ENCODE measurements at places on chromosomes 5 and 9.

DNA sequence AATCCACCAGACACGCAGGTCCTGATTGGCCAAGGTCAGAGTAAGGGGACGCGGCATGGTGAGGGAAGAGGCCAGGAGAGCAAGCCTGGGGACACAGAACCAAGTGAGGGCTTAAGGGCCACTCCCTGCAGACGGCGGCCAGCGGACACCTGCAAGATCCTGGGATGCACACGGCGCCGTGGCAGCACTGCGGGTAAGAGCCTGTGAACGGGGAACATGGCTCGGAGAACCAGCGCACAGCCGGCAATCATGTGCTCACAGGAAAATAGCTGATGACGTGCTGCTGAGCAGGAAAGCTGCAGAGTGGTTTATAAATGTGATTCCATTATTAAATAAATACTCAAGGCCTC, 27.0 kb upstream of the NSMF start:
- DNase-seq, result no peak

DNA sequence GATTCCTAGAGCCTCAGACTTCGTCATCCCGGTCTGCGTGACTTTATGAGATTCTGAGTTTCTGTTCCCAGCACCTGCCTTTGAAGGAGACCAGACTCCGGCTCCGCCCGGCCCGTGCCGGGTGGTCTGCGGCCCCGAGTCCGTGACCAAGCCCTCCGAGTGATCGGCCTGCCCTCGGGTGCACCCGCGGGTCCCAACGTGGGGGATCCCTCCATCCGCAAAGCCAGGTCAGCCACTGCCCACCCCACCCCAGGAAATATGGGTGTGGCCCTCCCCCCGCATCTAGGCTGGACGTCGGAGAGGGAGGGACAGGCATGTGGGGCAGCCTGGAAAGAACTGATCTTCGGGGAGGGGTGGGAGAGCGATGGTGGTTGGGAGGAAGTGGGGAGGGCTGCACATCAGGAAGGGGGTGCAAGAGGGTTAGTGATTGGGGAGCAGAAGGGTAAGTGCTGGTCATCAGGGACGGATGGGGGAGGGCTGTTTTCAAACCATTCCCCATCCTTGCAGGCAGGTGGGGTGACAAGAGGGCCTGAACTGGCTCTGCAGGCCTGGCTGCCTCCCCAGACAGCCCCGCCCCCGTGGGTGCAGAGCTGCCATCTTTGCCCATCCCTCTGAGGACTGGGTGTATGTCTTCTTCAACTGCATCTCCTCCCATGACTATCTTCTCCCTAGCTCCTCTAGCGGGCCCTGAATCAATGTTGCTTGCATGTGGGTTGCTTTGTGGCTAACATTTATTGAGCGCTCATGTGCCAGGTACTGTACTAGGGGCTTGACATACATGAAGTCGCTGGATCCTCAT, 747 bp downstream of the LRSAM1 start:
- peak; percentile 51 for DNase-seq

GRCh38 chr5:148998174-148998797, 64.6 kb downstream of the SH3TC2 start:
- DNase-seq, result peak; percentile 87

DNA sequence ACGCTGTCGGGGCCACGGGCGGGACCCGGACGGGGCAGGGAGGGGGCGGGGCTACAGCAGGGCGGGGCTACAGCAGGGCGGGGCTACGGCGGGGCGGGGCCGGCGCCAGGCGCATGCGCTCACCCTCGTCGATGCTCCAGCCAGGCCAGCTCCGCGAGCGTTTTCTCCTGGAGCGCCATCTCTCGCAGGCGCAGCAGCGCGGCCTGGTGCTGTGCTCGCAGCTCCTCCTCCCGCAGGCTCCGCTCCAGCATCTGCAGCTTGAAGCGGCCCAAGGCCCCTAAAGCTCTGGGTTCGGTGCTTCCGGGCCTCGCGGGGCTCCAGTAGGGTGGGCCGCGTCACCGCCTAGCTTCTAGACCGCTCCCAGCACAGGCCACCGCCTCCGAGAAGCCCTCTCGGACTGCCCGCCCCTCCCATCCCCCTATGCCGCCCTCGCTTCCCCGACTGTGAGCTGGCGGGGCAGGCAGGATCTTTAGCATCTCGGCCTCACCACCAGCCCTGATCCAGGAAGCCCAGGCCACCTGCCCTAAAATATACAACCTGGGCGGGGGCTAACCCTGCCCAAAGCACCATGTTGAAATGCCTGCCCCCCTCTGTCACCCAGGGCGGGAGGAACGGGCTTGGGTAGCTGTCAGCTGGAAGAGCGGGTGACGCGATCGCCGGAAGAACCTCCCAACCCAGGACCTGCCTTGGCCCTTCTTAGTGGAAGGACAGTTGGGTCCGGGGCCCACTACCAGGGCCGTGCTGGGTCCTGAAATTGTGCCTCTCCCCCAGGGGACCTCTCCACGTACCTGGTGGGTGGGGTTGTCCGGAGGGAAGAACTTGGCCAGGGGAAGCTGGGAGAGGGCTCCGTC, 21.9 kb upstream of the QSOX2 start:
- peak; percentile 48 for DNase-seq

DNA sequence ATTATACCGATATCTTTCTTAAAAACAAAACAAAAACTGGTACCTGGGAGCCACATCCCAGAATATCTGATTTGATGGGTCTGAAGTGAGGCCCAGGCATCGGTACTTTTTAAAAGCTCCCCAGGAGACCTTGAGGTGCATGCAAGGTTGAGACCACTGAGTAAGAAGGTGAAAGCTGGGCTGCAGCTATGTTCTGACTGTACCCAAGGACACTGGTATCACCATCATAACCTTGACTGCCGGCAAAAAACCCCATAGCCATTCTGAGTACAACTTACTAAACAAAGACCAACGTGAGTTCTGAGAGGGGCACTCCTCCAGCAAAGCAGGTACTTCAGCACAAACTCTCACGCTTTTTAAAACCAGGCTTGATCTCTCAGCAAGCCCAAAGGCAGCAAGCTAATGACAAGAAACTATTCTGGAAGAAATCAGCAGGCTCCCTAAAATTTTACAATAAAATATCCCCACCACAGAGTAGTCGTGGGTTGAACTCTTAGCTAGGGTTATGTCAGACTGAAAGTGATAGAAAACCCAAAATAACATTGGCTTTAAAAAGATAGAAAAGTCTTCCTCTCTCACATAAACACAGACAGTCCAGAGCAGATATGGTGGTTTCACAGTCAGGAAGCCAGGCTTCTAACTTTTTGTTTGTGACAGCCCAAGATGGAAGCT, 263.9 kb downstream of the SAXO1 start:
- DNase-seq, result no peak

DNA sequence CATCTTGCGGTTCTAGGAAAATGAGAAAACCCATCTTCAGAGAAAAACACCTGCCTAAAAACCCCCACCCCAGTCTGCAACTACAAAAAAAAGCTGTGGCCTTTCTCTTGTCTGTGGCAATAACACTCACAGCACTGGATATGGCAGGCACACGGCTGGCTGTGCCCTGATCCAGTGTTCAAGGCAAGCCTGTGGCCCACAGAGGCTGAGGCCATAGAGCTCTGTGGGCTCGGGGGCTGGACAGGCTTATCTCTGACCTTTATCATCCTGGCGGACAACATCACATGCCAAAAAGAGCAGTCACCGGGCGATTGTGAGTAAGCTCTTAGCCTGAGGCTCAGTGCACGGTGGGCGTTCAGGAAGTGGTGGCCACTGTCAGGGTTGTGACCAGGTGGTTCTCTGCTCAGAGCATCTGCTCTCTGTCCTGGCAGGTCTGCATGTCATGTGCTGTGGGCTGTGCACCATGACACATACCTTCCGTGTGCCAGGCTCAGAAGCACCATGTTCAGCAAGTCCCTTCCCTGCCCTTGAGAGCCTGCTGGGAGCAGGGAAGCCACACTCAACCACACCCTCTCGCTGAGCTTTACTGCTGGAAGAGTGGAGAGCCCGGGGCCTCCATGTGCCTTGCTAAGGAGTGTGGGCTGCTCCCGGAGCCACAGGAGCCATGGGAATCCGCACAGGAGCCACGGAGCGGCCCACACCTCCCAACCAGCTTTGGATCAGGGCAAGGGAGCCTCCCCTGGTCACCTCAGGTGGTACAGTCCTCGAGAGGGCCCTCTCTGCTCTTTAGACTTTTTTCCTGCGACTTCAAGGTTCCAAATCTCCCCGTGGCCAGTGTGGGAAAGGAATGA, 34.6 kb upstream of the WDR38 start:
- no peak for DNase-seq

DNA sequence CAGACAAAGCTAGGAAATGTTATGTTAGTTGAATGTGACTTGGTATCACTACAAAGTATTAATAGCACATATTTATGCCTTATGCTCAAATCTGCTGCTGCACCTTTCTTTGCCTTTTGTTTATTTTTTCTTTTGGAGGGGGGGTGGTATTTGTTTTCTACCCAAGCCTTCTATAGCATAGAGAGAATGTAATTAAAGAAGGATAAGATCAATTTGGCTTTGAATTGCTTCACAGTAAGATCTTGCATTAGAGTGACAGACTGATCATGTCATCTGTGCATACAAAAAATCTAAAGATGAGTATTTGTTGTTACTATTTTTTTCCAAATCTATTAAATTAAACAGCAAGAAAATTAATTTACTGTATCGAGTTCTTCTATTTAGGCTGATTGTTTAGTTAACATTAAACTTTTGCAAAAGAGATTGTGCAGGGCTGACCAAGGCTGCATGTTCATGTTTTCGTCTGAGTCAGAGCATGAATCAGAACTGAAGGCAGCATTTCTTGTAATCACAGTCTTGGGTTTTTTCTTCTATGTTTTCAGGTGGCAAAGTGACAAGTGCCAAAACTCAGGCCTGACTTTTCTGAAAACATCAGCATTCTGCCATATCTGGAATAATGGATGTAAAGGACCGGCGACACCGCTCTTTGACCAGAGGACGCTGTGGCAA, 1007.1 kb upstream of the WWC1 start:
- DNase-seq, result no peak

DNA sequence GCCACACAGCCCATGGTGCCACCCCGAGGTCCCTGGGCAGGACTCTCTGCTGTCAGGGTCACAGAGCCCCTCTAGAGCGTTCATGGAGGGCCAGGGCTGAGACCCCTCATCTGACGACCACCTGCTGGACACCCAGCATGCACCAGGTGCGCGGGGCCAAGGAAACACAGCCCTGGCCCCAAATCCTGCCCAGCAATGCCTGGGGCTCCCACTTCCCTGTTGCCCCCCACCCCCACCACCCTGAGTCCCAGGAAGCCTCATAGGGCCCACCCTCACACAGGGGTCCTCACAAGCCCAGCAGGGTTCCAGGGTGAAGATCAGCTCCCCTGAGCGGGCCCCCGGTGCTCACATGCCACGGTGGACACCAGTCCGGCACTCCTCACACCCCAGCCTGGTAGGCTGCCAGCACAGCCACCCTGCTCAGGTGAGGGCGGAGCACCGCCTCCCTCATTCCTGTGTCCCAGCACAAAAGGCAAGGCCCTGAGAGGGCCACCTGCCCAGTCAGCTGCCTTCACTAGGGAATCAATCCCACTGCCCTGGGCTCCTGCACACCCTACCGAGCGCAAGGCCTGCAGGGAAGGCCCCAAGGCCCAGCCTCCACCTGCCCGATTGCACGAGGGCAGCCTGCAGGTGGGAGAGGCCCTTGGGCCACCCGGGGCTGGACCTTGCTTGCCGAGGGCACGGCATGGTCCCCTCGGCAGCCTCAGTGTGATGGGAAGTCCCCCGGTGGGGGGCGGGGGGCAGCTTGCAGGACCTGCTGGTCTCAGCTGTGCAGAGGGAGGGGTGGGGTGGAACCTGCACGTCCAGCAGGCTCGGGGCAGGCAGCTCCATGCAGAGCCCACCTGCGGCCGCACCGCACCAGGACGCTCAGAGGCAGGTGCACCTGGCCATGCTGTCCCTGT, 56.4 kb upstream of the UBAC1 start:
- DNase-seq, result no peak

DNA sequence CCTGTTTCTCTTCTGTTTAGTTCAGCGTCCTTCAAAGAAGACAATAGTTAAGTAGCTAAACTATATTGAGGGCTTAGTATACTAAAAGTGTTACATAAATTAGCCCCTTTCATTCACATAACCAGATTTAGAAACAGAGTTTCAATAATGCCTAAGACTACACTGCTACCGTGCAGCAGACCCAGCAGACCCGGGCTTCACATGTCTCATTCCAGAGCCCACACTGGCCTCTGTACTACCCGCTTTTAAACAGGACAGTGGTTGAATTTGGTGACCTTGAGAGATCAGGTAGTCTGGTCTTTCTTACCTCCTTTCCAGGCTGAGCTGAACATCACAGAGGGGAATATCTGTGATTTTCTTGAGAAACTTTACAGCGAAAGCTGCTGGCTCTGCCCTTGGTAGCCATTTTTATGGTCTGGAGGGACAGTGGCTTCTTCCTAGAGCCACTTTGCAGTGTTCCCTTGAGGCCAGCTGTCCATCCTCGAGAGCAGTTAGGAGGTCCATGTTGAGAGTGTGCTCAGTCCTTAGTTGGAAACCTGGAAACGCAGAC, 56.5 kb downstream of the SLC22A5 start:
- no peak for DNase-seq

DNA sequence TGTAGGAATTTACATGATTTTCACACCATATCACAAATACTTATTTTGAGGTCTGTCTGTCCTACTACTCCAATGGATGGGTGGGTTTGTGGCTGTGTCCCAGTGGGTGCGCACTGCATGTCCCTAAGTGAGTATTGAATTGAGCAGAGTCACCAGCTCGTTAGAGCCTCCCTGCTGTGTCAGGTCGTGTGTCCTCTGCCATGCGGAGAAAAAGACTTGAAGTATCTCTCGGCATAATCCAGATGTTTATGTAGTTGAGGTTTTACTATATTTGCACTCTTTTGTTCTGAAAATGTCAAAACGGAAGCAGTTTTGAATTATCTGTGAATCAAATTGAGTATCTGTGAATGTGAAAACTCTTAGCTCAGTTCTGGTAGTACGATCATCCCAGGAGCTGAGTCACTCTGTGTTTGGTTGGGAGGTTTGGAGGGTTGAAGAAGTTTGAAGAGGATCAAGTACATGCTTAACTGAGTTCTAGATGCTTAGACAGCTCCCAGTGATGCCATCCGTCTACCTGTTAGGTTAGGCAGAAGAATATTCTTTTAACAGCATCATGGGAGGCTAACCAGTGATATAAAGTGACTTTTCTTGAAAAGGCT, 194.2 kb downstream of the TENT4A start:
- no peak for DNase-seq

DNA sequence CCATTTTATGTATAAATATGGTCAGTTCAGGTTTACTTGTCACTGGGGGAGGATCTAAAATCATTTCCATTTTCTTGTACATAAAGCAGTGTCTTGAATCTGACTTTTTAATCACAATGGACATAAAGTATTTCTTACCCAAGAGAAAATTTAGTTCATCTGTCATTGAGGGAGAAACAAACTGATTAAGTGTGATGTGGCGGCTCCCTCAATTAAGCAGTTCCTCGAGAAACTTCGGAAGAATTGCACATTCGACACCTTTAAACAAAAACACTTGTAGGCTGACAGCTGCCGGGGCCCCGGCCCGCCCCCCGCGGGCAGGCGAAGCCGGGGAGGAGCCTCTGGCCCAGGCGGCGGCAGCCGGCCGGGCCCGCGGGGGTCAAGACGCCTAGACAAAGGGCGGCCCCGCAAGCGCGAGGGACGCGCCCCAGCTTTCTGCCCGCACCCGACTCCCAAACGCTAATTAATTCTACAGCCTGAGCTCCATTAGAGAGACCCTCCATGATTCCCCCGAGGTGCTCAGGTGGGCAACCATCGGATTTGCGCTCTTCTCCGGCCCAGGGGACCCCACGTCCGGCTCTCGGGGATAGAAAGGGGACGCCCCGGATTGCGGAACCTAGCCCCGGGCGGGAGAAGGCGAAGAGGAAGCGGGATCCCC, 750 bp downstream of the TRIM36 start:
- peak; percentile 29 for DNase-seq

- no peak for DNase-seq
Measured at GRCh38 chr9:134010310-134011173, 14.7 kb upstream of the BRD3OS start.

- DNase-seq, result no peak
Measured at GRCh38 chr5:79301046-79301712, 65.2 kb downstream of the JMY start.

GRCh38 chr9:68947842-68948569, 65.9 kb downstream of the PRKACG start:
- no peak for DNase-seq
